Islet precursor cell (in vitro differentiated cells): ENCODE measurements at places on chromosomes 13 and 19.

DNA sequence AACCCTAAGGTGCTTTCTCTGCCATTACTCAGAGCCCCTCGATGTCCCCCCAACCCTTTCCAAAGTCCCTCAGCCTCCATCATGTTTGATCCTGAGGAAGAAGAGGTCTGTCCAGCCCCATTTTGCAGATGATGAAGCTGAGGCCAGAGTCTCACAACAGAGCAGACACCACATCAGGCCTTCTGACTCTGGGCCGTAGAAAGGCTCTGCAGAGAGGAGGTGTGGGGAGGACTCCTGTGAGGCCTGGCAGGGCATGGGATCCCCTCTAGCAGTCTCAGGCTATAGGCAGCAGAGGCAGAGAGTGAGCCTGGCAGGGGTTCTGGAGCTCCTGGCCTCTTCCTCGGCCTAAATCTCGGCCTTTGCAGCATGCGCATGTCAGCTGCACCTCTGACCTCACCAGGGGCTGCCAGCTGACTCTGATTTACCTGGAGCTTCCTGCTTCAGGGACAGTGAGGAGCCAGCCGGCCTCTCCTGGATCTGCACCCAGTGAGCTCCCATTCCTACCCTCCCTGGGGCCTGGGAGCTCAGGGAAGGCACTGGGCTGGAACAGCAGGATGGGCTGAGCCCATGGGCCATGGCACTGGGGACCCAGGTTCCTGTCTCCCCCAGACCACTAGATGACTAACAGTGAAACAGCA is 41.7 kb upstream of the VSTM2B start:
- DNase-seq, result peak; percentile 45

- DNase-seq, result no peak
These were observed 5.0 kb downstream of the VSTM2B start for GRCh38 chr19:29530540-29531457.

DNA sequence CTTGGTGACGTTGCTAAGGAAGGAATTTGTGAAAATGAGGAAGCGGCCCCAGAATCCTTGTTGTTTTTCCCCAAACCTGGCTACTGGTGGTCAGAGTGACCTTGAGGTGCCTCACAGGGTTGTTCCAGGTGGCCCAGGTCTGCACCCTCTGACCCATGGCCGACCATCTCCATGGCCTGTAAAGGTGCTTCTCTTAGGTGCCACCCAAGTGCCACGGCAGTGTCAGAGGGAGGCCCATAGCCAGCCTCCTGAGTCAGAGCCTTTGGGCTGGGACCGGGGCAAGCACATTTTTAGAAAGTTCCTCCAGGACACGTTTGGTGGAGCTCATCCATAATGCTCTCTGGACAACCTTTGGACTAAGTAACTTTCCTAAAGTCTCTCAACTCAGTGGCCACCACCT is 83.9 kb upstream of the IRS2 start:
- no peak for DNase-seq

DNA sequence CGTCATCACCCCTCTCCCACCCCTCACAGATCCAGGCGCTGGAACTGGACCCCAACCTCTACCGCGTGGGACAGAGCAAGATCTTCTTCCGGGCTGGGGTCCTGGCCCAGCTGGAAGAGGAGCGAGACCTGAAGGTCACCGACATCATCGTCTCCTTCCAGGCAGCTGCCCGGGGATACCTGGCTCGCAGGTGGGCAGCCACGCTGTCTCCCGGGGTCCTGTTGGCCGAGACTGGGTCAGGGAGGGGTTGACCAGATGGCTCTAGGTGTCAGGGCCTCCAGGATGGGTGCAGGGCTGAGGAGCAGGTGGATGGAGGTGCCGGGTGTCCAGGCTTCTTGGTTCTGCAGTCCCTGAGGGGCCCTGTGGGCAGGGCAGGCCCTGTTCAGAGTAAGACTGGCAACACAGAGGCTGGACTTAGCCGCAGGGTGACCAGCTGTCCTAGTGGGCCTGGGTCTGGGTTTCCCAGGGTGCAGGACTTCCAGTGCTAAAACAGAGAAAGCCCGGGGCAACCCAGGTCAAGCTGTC is 58.1 kb downstream of the MYH14 start:
- no peak for DNase-seq

DNA sequence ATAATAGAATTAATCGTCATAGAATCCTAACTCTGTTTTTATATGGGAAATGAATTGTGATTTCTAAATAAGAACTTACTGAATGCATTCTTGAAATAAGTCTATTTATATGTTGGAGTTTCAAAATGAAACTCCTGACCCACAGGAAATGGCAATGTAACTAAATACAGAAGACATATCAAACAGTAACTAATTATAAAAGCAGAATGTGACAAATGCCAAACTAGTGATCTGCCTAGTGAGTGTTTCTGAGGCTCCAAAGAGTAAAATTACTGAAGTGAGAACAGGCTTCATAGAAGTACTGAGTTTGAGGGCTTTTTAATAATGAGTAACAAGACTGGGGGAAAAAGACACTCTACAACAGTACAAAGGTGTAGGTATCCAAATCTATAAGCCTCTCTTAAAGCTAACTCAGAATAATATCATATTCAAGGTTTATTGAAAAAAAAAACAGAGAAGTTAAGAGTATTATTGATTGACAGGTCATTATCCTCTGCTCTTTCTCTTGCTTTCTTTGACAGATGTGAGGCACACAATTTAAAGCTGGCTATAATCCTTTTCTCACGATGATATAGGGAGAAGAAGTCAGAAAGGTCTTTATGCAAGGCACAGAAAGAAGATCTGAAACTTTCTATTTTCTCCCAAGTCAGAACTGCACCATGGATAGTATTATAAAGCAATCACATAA is 17.4 kb upstream of the ATXN8OS start:
- DNase-seq, result no peak

DNA sequence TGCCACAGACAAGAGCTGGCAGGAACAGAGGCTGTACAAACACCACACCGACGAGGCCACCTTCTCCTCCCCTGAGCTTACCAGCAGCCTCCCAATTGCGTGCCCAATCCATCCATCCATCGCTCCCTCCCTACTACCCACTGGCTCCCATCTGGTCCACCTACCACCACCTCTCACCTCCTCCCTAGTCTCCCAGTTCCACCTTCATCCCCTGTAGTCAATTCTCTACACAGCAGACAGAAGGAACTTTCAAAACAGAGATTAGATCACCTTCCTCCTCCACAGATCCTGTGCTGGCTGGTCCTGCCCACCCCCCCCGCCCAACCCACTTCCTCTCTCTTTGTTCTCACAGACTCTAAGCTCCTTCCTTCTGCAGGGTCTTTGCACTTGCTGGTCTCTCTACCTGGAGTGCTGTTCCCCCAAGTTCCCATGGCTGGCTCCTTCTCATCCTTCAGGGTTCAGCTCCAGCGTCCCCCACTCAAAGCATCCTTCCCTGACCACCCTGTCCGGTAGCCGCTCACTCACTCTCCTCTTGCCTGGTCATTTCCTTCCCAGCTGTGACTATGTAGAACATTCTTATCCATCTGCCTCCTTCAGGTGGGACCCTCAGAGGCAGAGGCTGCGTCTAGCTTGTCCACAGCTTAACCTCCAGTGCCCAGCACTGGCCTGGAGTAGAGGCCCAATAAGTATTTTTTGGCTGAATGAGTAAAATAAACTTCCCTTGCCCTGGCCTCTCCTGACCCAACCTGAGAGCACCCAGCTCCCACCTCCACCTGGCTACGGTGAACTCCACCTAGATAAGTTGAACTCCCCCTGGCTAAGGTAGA is 23.0 kb downstream of the PIN1 start:
- no peak for DNase-seq

- DNase-seq, result no peak
These were observed 33.0 kb downstream of the OLFM2 start for GRCh38 chr19:9903336-9903735.
